Ovary (tissue), 10 donors: ENCODE measurements at places on chromosomes 12 and 14. TPM values are rescaled to one million over a fixed set of nuclear protein-coding genes. Genes with fewer than 3 reads are reported as not detected.

C3AR1 gene
- 3.4 TPM for total RNA-seq

EP400 gene
- total RNA-seq: 56.0 TPM

CACNA1C gene
- total RNA-seq: 3.7 TPM

B4GALNT3 gene
- 0.72 TPM for total RNA-seq

EID3 gene
- 10.1 TPM for total RNA-seq

PLBD1 gene
- 4.6 TPM for total RNA-seq

DNA sequence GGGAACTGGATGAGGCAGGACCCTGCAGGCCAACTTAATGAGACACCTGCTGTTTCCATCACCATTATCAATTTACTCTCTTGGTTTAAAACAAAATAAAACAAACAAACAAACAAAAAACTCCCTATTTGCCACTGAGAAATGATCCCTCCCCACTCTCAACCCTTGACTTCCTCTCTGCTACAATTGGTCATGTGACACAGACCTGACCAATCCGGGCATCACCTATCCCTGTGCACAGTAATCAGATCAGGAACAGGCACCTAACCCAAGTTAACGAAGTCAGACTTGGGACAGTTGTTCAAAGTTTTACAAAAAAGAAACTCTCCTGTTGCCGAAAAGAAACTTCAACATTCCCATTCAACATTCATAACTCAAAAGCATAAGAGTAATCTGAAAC, 58.4 kb downstream of the NELL2 start:
- H3K36me3 ChIP-seq: no peaks in the 10 kb centered on the region
- H3K4me1 ChIP-seq: no peaks in the 10 kb centered on the region

DNA sequence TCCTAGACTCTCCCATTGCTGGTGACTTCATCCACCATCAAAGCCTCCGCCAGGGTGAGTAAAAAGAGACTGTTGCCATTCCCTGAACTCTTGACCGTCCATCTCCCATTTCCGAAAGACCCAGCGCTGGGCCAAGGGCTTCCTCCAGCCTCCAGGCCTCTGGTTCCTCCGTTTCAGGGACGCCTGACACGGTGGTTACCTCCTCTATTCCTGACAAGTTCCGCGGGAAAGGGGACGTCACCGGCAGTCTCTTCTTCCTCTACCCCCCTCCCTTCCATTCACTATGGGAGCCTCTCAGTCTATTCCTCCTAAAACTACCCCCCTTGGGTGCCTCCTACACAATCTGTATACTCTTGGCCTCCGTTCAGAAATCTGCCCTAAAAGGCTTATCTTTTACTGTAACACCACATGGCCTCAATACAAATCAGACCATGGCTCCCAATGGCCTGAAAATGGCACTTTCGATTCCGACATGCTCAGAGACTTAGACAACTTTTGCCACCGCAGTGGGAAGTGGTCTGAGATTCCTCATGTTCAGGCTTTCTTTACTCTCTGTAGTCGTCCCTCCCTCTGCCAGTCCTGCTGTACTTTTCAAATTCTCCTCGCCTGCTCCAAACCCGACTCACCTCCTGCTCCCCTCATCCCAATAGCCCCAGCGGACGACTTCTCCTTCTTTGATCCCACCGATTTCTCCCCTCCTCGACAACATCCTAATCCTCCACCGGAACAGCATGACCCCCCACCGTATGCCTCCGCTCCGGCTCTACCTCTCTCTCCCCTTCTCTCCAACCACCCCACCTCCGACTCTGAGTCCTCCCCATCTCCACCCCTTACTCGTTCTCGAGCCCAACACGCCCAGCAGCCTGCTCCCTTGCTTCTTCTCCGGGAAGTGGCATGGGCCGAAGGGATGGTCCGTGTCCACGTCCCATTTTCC, 70.4 kb downstream of the MOK start:
- H3K36me3 ChIP-seq: no peaks in the 10 kb centered on the region
- no peaks in the 10 kb centered on the region for H3K27me3 ChIP-seq
- peak overlapping the region; percentile 5 for H3K4me3 ChIP-seq
- no peaks in the 10 kb centered on the region for H3K4me1 ChIP-seq
- H3K27ac ChIP-seq: no peak overlapping the region
- no peak for DNase-seq

- DNase-seq: no peak
- H3K27ac ChIP-seq: no peak overlapping the region
- H3K27me3 ChIP-seq: no peaks in the 10 kb centered on the region
- H3K4me3 ChIP-seq: no peak overlapping the region
- H3K4me1 ChIP-seq: no peaks in the 10 kb centered on the region
- H3K36me3 ChIP-seq: no peaks in the 10 kb centered on the region
These were observed 137.4 kb downstream of the BCL11B start for GRCh38 chr14:99134516-99135046.

- H3K27me3 ChIP-seq: no peaks in the 10 kb centered on the region
- DNase-seq: no peak
- no peaks in the 10 kb centered on the region for H3K36me3 ChIP-seq
- no peak overlapping the region for H3K4me3 ChIP-seq
- no peaks in the 10 kb centered on the region for H3K4me1 ChIP-seq
- H3K27ac ChIP-seq: no peak overlapping the region
These were observed 11.9 kb upstream of the SMARCD1 start for GRCh38 chr12:50073206-50073605.

DNA sequence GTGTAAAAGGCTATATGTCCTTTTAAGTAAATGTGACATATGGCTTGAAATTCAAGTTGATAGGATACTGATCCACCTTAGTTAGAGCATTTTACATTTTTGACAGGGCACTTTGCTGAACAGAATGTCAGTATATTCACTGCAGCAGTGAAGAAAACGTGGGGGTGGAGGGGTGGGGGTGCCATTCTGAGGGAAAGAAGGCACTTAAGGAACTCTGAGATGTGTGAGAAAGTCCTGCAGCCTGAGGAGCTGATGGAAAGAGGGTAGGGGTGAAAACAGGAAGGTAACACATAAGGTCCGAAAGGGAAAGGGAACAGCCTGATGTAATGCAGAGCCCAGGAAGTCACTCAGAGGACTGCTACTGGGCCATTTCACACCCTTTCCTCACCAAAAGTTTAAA, 265.5 kb upstream of the GRIP1 start:
- no peak overlapping the region for H3K27ac ChIP-seq
- H3K27me3 ChIP-seq: no peaks in the 10 kb centered on the region
- H3K36me3 ChIP-seq: no peaks in the 10 kb centered on the region
- DNase-seq: no peak
- H3K4me1 ChIP-seq: no peaks in the 10 kb centered on the region
- H3K4me3 ChIP-seq: no peak overlapping the region
